Panc1 (cell line): ENCODE measurements at places on chromosomes 16 and 17. TPM values are rescaled to one million over a fixed set of nuclear protein-coding genes. Genes with fewer than 3 reads are reported as not detected.

KRTAP4-9 gene
- not detected for total RNA-seq

C16orf96 gene
- total RNA-seq: 0.15 TPM

SALL1 gene
- total RNA-seq: not detected

EFCAB5 gene
- 0.39 TPM for total RNA-seq

GRCh38 chr17:19386974-19387920 is at the start of gene MFAP4:
TSS of gene MFAP4 (minus strand) at chr17:19387190. CDS start at chr17:19387155, 35 bp downstream.
- no peak for DNase-seq

GRCh38 chr16:47037746-47038458 is 64.4 kb upstream of the DNAJA2 start:
- DNase-seq: peak; percentile 35

GRCh38 chr16:80623376-80623775 is 82.6 kb downstream of the DYNLRB2 start:
- DNase-seq: no peak

GRCh38 chr17:57811638-57812280 is 38.1 kb downstream of the MRPS23 start:
- DNase-seq: no peak

DNA sequence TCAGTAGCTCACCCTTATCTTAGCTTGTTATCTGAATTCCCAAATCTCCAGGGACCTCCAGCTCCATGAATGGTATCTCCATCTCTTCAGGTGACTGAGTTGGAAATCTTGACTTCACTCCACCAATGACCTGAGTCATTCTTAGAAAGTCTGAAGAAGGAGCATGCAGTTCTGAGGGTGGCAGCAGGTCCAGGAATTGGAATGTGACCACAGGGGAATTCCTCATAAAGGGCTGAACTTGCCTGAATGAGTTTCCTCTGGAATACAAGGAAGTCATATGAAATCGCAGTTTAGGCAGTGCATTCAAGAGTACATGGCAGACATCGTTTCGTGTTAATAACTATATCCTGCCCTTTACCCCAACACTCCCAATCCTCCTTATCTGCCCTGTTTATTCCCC is 12.5 kb upstream of the PYY start:
- no peak for DNase-seq

DNA sequence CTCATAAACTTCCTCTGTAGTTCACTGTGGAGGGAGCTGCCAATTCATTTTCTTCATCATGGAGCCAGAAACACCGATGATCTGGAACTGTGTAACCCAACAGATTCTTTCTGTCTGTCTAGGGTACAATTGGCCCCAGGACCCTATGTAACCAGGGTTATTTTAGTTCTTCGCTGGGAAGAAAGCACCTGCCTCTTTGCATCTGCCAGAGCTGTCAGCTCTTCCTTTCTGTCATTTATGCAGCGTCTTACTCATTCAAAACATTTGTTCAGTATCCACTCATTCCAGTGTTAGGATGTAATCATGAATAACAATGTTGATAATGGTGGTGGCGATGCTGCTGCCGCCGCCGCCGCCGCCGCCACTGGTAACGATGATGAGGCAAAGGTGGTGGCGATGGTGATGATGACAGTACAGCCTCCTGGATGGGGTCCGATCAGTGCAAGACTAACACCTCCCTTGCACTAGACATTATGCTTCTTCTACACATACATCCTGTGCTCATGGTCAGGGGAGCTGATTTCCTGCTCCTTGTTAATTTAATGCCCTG is 46.1 kb downstream of the IRX5 start:
- no peak for DNase-seq

GRCh38 chr17:246851-247421 is 65.5 kb upstream of the DOC2B start:
- no peak for DNase-seq

DNA sequence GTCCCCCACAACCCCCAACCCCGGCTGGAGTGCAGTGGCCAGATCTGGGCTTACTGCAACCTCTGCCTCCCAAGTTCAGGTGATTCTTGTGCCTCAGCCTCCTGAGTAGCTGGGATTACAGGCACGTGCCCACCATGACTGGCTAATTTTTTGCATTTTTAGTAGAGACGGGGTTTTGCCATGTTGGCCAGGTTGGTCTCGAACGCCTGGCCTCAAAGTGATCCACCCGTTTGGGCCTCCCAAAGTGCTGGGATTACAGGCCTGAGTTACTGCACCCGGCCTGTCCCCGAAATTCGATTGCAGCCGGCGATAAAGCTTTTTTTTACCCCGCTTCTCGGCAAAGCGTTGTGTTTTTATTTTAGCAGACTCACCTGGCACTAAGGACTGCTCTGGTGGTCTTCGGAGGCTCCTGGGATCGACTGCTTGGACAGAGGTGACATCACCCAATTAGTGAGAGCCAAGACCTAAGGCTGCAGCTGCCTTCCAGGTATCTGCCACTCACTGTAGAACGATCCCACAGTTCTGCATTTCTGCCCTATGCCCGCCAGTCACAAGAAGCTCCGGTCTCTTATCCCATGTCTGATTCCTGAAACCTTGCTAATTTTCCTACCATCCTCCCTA is 82.2 kb upstream of the ARL4D start:
- no peak for DNase-seq

DNA sequence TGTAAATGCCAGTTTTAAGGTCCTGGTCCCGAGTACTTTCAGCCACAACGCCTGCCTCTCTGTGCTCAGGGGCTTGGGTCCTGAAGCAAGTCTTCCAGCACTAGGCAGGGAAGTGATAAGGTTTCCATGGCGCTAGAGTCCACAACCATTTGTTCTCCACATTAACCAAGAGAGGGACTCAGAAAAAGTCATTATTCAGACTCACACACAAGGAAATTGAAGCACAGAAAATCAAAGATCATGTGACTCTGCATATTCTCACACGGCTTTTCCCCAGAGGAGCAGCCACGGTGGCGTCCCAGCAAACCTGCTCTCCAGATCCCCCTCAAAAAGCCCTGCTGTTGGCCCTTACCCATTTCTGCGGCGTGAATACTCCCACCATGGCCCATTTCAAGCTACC is 9.7 kb downstream of the ENPP7 start:
- DNase-seq: no peak

DNA sequence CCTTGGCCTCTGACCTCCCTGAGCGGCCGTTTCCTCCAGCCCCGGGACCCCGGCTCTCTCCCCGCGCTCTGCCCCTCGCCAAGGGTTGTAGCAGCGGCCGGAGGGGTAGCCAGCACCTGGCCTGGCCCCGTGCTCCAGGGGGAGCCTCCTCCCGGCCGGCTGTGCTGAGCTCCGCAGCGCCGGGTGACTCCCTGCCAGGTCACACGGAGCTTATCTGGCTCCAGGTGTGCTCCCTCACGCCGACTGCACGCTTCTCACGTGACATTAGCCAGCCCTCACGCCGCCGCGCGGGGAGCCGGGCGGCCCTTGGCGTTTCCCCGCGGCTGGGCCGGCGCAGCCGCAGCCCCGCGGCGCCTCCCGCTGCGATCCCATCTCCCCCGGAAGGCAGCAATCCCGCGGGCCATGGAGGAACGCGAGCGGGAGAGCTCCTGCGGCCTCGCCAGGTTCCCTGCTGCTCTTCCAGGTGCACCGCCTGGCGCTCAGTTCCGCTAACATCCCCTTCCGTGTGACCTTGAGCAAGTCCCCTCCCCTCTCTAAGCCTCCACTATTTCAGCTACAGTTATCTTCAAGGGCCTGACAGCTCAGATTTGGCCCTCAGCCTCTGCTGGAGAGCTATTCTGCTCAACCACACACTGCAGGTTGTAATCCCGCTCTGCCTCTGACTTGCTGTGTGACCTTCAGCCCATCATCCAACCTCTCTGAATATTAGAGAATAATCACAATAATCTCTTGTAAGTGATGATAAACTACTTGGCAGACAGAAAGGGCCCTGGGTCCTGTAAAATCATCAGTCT is 3.4 kb downstream of the MYO18A start:
- no peak for DNase-seq

GRCh38 chr16:21628121-21628726 is 24.2 kb downstream of the IGSF6 start:
- DNase-seq: no peak

GRCh38 chr17:49746791-49747490 is 17.0 kb downstream of the FAM117A start:
- no peak for DNase-seq

GRCh38 chr17:82217530-82218204 is 5.0 kb upstream of the CCDC57 start:
- no peak for DNase-seq

DNA sequence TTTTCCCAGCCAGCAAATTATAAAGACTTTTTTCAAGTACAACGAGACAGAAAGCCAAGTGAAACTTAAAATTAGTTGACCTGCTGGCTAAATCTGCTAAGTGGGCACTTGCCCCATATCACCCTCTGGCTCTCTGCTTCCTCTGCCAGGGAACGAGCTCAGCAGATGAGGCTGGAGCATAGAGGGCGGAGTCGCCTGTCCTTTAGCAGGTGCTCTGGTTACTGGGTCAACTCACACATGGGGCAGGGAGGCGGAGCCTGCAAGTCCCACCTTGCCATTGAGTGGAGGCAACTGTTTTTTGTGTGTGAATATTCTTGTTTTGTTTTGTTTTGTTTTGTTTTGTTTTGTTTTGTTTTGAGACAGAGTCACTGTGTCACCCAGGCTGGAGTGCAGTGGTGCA is 62.5 kb downstream of the EMP2 start:
- no peak for DNase-seq

DNA sequence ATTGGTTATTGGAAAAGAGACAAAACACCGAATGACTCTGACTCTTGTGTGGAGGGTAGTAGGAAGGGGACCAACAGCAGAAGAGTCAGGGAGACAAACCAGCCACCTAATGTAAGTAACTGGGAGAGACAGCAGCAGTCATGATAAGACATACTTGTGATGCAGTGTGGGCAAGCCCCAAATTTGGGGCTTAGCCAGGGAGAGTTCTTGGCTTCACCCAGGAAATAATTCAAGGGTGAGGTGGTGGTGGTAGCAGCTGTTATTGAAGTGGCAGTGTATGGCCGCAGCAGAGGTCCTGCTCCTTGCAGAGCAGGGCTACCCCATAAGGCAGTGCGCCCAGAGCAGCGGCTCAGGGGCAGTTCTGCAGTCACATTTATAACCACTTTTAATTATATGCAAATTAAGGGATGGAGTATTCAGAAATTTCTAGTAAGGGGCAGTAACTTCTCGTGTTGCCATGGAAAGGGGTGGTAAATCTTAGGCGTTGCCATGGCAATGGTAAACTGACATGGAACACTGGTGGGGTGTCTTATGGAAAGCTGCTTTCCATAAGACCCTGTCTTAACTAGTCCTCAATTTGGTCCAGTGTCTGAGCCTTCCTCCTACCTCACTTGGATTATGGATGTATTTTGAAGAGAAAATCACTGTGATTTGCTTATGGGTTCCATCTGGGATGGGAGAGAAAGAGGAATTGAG is 317.1 kb downstream of the PHKB start:
- DNase-seq: no peak

DNA sequence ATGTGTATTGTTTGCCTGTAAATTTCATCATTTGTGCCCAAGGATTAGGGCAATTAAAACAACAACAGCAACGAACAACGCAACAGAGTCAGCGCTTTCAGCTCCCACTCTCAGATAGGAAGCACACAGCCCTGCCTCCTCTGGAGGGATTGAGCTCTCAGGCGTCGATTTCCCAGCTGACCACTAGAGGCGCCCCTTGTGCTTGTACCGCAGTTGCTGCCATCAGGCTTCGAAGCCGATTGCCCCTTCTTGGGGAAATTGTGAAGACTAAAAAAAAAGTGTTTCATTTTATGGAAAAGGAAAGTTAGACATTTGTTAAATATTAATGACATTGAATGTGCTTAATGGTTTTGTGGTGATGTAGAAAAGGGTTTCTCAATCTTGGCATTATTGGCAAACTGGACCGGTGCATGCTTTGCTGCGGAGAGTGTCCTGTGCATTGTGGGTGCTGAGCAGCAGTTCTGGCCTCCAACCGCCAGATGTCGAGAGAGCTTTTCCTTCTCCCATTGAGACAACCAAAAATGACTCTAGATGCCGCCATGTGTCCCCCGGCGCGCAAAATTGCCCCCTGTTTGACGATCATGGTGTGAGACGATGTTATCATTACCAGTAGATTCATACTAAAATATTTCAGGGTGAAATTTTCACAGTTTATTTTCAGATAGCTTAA is 650.4 kb upstream of the RBFOX1 start:
- DNase-seq: peak; percentile 7

DNA sequence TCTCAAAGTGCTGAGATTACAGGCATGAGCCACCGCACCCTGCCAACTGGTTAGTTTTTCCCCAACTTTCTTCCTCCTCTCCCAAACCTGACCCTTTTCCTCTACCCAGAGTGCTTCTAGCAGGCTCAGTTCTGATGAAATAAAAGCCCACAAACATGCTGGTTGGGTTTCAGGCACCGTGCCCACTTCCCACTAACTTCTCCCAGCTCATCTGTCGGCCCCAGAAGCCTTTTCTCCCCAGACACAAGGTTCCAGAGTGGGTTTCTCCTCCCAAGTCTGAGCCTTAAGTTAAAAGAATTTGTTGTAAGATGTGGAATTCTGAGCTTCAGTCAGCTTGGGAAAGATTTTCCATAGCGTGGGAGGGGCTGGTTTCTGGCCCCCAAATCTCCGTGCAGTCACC is 11.5 kb upstream of the SCN4A start:
- no peak for DNase-seq

DNA sequence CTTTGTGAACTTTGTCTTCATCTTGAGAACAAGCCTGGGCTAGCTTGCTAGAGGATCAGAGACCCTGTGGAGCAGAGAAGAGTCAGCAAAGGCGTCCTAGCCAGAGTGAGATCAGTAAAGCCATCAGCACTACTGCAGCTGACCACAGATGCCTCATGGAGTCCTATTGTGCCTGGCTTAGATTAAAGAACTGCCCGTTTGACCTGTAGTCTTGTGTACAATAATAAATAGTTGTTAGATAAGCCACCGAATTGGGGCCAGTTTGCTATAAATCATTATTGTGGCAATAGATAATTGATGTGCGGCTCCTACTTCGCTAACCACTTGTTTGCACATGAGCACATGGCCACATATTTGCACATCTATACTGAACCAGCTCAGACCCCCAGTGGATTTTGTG is 103.0 kb downstream of the CYLD start:
- DNase-seq: no peak

GRCh38 chr17:34672176-34672785 is 92.9 kb downstream of the TMEM132E start:
- no peak for DNase-seq
